ENCODE measurements at places on chromosomes 12 and 14.

DNA sequence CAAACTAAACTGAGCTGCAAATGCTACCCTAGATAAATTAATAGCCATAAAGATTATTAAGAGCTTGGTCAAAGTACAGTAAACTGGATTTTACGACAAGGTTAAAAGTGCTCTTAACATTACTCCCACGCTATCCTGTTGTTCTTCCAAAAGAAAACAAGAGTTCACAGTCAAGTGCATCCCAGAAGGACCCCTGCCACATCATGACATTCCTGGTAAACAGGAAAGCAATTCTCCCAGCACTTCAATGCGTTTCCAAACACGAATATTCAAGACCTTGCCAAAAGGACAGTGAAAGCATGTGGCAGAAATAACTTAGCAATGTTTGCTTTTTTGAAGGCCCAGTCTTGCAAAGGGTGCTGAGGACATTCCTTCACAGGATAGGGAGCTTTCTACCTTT lies 11.2 kb downstream of the SPRING1 start:
- DNase-seq, result no peak

DNA sequence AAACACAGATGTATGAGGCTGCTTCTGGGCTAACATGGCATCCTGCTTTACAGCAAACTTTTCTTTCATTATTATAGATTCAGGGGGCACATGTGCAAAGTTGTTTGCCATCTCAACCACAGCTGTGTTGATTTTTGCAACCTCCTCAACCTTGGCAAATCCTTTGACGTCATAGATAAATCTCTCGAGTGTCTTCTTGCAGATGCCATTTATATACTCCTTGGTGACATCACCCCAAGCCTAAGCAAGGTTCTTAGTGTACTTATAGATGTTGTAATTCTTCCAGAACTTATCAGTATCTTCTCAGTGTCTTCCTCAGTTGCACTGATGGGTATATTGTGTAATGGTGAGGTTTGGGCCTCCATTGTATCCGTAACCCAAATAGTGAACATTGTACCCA lies 135.4 kb upstream of the RPH3A start:
- DNase-seq, result no peak

GRCh38 chr14:96351986-96352385 lies 11.2 kb downstream of the ATG2B start:
- no peak for DNase-seq

GRCh38 chr14:96559571-96559970 lies 57.4 kb downstream of the PAPOLA start:
- no peak for DNase-seq
